Bronchial smooth muscle cell (primary cell): ENCODE measurements at places on chromosomes 4 and X. TPM values are rescaled to one million over a fixed set of nuclear protein-coding genes. Genes with fewer than 3 reads are reported as not detected.

The CPLX1 gene
- not detected in 2 replicates for total RNA-seq

The FTSJ1 gene
- 24.0 and 27.0 TPM in 2 replicates for total RNA-seq

The SRPK3 gene
- 0.32 and 0.43 TPM in 2 replicates for total RNA-seq

The PNMA6F gene
- not detected in 2 replicates for total RNA-seq

The NEIL3 gene
- total RNA-seq: 1.3 and 2.0 TPM in 2 replicates

The ARHGEF38 gene
- total RNA-seq: not detected in 2 replicates

The CXXC4 gene
- total RNA-seq: not detected in 2 replicates

The MAGEA11 gene
- total RNA-seq: not detected in 2 replicates
